Activated CD8-positive, alpha-beta memory T cell treated with anti-CD3 and anti-CD28 coated beads for 4 hours (primary cell): ENCODE measurements at places on chromosomes 12 and 14.

GRCh38 chr12:32265951-32266350 lies 133.4 kb upstream of the FGD4 start:
- no peak for DNase-seq

GRCh38 chr12:8590842-8591545 lies 21.7 kb downstream of the AICDA start:
- DNase-seq: no peak

- no peak for DNase-seq
Measured at GRCh38 chr14:81797315-81797714, 263.7 kb upstream of the SEL1L start.

DNA sequence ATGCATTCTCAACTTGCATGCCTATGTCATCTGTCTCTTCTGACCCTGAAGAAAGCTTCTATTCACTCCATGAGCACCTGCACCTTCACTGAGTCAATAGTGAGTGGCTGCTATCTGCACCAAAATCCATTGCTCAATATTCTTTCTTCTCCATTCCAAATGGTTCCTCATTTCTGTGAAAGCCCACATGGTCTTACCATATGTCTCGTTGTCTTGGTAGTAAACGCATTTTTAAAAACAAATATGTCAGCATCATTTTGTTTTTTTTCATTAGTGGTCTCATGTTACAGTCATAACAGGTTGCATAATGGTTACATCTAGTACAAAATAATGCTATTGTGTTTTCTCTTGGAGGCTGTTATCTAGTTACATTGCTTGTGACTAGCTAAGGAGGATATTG lies 106.9 kb upstream of the CPM start:
- no peak for DNase-seq

GRCh38 chr12:41604830-41605229 lies 416.7 kb downstream of the PDZRN4 start:
- no peak for DNase-seq

DNA sequence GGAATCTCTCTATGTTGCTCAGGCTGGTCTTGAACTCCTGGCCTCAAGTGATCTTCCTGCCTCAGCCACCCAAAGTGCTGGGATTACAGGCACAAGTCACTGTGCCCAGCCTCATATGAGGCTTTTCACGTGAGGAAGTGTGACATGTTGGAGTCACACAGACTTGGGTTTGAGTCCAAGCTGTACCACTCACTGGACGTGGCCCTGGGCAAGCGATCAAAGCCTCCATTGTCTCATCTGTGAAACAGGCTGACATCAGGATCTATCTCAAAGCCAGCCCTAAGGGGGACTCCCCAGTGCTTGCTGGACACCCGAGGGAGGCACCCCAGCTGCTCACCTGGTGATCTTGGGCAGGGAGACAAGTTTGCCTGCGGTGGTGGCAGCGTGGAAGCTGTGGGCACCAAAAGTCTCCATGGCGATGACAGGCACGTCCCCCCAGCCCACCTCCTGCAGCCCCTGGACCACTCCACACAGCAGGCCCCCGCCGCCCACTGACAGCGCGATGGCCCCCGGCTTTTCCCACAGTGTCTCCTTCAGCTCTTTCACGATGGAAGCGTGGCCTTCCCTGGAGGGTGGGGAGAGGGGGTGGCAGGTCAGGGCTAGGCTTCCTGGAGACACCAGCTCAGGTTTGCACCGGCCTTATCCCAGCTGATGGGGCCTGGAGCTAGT lies 6.7 kb downstream of the SDS start:
- DNase-seq: no peak

DNA sequence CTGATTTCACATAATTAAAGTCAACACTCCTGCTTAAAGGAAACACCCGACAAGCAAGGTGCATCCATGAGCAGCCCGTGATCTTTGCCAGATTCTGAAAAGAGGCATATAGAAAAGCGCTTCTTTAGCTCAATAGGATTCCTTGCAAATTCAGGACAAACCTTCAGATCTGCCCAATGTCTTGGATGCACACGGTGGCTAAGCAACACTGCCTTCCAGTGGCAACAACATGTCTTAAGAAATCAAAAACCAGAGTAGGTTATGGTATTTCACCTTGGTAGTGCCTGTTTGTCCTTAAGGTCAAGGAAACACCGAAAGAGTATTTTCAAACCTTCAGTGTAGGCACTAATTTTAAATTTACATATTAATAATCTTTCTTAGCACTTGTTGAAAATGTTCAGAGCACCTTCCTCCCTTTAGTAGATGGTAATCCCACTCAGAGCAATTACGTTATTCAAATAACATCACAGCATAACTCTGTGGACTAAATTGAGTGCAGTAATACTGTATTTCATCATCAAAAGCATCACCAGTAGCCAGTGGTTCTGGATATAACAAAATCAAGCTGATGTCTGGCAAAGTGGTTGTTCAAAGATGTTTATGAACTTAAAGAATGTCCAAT lies 58.0 kb upstream of the CDKN3 start:
- no peak for DNase-seq

DNA sequence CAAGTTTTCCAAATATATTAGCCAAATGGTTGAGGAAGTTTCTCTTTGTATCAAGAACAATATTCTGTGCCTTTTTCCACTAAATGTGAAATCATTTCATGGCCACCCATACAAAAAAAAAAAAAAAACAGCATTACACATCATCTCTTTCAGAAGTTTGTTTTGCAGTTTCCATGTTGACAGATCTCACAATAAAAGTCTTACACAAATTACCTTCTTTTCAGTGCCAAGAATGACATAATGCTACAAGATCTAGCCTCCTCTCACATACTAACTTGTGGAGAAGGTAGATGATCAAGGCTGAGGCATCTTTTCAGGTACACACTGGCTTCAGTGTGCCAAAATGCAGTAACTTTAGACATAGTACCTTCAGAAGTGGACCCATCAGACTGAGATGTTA lies 35.3 kb downstream of the PRKD1 start:
- DNase-seq: no peak

DNA sequence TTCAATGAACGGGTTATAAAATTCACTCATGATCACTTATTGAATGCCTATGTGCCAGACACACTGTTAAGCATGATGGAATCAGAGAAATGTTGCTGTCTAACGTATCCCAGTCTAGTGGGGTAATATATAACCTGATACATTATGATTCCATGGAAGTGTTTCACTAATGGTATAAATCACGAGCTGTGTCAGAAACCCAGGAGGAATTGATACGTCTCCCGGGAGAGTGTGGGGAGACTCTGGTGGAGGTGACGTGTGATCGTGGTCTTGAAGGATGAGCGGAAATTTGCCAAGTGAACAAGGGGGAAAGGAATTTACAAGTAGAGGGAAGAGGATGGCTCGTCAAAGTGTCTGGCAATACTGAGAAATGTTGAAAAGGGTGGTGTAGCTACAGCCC lies 26.5 kb downstream of the MANSC1 start:
- no peak for DNase-seq

DNA sequence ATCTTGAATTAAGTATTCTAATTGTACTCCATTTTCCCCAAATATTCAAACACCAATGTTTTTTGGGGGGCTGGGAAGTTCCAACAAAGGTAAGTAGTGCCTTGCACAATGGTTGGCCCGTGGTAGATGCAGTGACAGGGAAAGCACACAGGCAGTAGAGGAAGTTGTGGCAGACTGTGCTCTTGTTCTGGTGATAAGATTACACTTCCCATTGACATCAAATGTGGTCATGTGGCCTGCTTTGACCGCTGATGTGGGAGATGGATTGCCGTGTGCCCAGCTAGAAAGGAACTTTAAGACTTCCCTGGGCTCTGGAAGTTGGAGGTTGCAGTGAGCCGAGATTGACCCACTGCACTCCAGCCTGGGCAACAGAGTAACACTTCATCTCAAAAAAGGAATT lies 223.8 kb downstream of the VRK1 start:
- DNase-seq: no peak

DNA sequence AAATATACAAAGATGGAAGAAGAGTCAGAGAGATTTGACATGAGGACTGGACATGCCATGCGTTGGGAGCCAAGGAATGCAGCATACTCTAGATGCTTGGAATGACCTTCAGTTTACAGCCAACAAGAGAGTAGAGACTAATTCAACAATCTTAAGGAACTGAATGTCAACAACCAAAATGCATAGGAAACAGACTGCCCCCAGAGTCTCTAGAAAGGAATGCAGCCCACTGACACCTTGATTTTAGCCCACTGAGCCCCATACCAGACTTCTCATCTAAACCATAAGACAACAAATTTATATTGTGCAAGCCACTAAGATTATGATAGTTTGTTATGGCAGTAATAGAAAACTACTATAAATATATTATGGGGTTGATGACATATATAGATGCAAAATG lies 611.2 kb downstream of the RPS29 start:
- no peak for DNase-seq

GRCh38 chr14:92512807-92513203 lies 776 bp upstream of the RIN3 start:
- DNase-seq: no peak

DNA sequence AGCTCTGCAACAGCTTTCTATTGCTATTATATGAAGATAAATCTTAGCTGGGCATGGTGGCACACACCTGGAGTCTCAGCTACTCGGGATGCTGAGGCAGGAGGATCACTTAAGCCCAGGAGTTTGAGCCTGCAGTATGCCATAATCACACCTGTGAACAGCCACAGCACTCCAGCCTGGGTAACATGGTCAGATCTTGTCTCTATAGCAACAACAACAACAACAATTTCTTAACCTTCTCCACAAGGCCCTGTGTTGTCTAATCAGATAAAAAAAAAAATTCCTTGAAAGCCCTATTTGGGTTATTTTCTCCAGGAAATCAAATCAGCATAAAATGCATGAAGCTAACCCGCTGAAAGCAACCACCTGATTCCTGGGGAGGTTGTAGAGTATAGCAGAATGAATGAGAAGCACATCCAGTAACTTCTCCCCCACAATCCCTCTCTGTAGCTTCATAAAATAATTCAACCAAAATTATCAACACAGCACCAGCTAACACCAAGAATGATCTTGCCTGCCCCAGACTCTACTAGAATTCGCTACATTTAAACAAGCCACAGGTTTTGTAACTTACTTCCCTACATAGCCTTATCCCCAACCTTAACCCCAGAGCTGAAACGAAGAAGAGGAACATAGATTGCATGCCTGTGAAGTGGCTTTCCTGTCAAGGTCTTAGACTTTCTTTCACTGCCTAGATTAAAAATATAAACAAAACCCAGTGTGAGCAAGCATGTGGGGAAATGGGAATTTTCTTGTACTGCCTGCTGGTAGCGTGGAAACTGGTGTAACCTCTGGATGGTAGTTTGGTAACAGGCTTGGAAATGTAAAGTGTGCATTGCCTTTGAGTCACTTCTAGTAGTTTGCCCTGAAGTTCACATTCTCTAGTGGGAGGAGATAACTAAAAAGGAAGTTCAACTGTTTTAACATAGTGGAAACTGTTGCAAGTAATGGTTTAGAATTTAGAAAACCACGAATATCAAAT lies 6.0 kb upstream of the STK38L start:
- no peak for DNase-seq

- no peak for DNase-seq
Measured at GRCh38 chr14:100406505-100407131, 83.5 kb downstream of the SLC25A47 start.
